ENCODE measurements at places on chromosomes 7 and 10.

DNA sequence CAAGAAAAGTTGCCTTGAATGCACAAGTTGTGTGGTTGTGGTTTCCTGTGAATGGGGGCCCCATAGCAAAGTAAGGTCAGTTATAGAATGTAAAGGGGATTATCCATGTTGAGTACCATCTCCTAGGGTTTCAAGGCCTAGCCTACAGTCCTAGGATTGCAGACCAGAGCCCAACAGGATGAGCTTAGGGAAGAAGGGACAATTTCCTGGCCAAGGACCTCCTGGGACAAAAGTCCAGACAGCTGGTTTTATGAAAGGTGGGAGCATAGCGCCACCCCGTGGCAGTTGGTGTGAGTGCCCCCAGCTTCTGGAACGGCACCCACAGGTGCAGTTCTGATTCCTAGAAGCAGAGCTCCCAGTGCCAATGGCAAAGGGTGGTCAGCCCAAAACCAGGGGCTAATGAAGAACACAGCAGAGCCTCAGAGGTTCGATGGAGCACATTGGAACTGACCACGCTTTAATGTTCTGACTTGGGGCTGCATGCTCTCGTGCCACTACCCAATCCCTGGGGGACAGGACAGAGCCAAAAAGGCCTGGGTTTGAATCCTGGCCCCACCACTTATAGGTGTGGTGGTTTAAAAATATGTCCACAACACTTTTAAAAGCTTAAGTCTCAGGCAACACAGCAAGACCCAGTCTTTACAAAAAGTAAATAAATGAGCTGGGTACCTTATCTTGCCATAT, 25.8 kb upstream of the TMEM120A start:
- DNase-seq = peak; percentile 63

GRCh38 chr7:131188367-131189339, 139.0 kb upstream of the MKLN1 start:
- peak; percentile 52 for DNase-seq

- DNase-seq = no peak
Measured at GRCh38 chr7:7858559-7858958, 110.0 kb upstream of the GLCCI1 start.

GRCh38 chr7:18778594-18778993, 283.0 kb downstream of the HDAC9 start:
- DNase-seq = no peak

- no peak for DNase-seq
Measured at GRCh38 chr10:3292636-3293035, 120.1 kb upstream of the PITRM1 start.

GRCh38 chr7:155597753-155598140, 46.7 kb upstream of the RBM33 start:
- no peak for DNase-seq

- DNase-seq = no peak
Measured at GRCh38 chr10:104391969-104392296, 38.3 kb downstream of the CFAP58 start.

GRCh38 chr7:85413718-85414117, 226.9 kb upstream of the SEMA3D start:
- DNase-seq = no peak

DNA sequence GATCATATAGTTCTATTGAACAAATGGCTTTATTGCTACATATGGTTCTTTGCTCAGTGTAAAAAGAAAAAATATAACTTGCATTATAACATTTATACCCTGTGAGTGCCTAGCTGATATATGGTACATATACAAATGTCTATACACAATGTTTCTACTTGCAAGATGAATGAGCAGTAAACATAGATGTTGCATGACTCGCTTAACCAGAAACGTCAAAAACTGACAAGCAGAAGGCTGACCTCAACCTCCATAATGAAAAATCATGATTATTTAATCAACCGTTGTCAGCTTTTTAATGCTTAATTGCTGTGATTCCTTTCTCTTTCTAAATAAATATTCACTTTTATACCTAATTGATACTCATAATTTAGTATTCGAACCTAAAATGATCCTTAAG, 183.3 kb downstream of the PTN start:
- no peak for DNase-seq

DNA sequence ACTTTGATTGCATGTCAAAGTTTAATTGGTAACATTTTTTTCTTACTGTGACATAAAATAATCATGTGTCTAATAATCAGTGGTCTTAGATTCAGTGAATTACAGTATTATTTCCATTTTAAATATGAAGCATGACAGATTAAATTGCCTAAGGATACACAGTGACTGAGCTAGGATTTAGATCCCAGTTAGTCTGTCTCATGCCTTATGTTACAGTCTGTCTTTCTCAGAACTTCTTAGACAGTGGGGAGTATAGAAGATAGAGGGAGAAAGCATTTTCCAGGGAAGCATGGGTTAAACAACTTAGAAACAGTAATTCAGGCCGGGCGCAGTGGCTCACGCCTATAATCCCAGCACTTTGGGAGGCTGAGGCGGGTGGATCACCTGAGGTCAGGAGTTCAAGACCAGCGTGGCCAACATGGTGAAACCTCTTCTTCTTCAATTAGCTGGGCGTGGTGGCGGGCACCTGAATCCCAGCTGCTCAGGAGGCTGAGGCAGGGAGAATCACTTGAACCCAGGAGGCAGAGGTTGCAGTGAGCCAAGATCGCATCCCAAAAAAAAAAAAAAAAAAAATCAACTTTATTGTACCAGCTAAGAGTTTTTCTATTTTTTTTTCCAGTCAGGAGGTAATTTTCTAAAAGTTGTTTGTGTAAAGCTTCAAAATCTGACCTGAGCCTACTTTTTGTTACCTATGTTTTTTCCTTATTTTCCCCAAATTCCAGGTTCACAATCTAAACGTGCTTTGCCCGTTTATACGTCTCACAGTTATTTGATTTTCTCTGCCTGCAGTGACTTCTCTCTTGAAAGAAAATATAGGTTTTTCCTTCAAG, 3.3 kb downstream of the CASD1 start:
- DNase-seq = no peak

- no peak for DNase-seq
Measured at GRCh38 chr7:112232212-112232978, 25.9 kb downstream of the ZNF277 start.

DNA sequence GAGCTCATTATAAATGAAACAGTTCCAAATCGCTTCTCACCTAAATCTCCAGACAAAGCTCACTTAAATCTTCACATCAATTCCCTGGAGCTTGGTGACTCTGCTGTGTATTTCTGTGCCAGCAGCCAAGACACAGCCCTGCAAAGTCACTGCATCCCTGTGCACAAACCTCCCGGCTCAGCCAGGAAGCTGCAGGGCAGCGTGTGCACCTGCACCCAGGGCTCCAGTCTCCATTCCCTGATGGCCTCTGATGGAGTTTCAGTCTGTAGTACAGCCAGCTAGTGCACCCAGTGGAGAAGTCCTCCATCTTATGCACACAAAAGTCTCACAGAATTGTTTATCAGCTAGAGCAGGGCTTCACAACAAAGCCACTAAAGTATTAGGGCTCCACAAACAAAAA, 51.1 kb upstream of the PRSS58 start:
- DNase-seq = no peak

DNA sequence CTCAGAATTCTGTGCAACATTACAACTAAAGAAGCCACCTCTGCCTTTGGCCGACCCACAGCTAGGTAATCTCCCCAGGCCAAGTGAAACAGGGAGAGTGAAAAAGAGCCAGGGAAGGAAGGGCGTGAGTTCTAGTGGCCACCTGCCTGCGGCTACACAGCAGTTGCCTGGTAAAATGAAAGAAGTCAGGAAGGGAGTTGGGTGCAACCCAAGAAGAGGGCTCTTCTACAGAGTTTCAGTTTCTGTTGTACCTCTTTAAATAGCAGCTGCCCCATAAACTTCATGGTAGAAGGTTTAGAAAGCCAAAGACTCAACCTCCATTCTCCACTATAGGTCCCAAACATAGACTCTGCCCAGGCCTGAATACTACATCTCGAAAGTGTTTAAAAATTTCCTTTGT, 76.2 kb upstream of the TMEM168 start:
- no peak for DNase-seq

- DNase-seq = no peak
Measured at GRCh38 chr7:94052398-94053180, 48.4 kb upstream of the BET1 start.

GRCh38 chr7:135194494-135195095, 16.7 kb downstream of the WDR91 start:
- no peak for DNase-seq

DNA sequence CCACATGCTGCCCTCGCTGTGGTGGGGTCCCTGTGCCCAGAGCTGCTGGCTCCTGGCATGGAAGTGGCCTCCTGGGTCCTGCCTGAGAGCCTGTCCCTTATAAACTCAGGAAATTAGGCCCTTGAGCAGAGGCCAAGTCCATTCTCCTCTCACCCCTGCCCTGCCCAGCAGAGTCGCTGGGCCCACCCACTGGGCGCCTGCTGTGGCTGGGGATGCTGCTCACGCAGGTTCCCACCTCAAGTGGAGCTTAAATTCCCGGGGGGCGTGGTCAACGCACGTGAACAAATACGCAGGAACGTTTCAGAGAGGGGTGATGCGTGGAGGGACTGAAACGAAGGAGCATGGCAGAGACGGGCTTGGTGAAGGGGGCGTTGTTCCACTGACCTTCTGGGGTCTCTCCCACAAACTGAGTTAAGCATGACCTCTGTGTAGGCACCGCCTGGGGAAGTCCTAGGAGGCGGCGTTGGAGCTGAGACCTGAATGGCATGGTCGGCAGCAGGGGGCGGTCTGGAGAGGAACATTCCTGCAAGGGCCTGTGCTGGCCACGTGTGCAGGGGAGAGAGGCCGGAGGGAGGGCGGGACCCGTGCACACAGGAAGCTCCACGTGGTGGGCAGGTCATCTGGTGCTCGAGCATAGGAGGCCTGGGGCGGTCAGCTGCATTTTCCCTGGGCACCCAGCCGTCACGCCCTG, 27.9 kb downstream of the FAM20C start:
- no peak for DNase-seq

GRCh38 chr10:131905603-131906268, 4.9 kb downstream of the PPP2R2D start:
- no peak for DNase-seq

DNA sequence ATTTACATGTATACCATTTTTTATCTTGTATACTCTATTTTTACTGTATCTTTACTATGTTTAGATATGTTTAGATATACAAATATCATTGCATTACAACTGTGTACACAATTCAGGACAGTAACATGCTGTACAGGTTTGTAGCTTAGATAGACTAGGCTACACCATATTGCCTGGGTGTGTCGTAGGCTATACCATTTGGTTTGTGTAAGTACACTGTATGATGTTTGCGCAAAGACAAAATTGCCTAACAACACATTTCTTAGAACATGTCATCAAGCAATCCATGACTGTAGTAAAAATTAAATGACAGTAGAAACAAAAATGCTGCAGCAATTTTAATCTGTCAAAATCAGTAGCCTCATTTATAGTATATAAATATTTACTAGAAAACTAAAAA, 812.2 kb downstream of the GRM8 start:
- DNase-seq = no peak

All from central memory CD8-positive, alpha-beta T cell (primary cell).